GM04504 (cell line): ENCODE measurements at places on chromosomes 7 and 10.

GRCh38 chr10:43120116-43120928 lies 17.9 kb upstream of the CSGALNACT2 start:
- DNase-seq, result no peak

- DNase-seq, result no peak
Observed at GRCh38 chr7:92881091-92881485, 44.7 kb upstream of the CDK6 start.

GRCh38 chr10:70433581-70434280 lies 7.8 kb downstream of the NODAL start:
- peak; percentile 10 for DNase-seq

DNA sequence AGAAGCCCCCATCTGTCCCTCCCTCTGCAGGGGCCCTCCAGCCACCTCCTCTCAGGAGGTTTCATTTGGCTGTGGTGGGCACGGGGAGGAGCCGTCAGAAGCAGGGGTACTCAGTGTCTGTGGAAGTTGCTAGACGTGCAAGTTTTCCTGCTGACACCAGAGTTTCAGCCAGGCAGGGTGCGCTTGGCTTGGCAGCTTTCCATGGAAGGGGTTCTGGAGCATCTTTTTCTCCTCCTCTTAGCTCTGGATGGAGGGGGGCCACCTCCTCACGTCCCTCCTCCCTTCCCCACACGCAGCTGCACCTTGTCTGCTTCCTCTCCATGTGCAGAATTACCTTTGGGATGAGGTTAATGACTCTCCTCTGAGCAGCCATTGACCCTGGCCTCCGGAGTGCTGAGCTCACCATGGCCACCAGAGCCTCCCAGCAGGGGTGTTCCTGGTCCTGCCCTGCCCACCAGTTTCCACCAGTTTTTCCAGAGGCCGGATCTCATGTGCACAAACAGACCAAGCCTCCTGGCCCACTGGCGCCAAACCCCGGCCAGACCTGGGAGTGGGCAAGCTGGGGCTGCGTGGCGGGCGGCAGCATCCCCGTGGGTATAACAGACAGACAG lies 579.8 kb upstream of the FOXK1 start:
- no peak for DNase-seq

- DNase-seq, result no peak
Observed at GRCh38 chr10:94075506-94075905, 81.8 kb downstream of the PLCE1 start.

GRCh38 chr7:74240482-74240881 lies 13.7 kb downstream of the RFC2 start:
- DNase-seq, result no peak

DNA sequence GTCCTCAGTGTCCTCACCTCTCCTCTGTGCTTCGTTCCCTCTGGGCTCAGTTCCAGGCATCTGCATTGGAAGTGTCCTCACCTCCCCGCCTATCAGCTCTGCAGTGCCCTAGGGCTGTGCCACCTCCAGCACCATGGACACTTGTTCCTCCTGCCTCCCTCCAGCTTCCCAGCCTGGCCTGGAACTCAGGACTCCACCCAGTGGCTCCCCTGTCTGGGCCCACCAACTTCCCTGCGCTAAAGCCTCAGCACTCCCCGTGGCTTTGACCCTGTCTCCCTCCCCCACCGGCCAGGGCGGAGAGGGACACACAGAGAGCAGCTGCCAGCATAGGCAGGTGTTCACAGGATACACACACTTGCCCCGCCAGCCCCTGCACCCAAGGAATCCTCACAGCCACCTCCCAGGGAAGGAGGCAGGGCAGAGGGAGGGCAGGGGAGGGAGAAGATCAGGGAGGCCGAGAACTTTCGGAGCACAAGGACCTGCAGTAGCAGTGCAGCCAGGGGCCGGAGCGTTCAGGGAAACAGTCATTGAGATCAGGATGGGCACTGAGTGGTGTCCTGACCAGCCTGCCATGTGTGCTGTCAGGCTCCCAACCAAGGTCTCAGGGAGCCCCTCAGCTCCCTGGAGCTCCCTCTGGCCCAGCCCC lies 31.3 kb downstream of the ANXA8 start:
- DNase-seq, result no peak

DNA sequence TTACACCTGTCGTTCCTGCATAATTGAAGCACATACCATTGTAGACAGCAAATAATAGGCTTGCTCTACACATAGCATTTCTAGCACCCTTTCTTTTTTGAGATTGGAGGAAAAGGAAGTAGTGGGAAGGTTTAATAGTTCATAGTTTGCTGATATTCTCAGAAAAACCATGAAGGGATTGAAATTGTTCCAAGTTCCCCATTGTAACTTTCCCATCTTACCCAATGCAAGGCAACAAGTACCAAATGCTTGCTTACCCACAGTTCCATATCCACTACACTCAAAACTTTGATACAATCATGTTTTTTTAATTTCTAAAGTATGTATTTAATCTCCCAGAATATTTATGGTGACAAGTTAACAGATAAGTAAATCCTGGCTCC lies 13.8 kb downstream of the CYP3A5 start:
- no peak for DNase-seq

DNA sequence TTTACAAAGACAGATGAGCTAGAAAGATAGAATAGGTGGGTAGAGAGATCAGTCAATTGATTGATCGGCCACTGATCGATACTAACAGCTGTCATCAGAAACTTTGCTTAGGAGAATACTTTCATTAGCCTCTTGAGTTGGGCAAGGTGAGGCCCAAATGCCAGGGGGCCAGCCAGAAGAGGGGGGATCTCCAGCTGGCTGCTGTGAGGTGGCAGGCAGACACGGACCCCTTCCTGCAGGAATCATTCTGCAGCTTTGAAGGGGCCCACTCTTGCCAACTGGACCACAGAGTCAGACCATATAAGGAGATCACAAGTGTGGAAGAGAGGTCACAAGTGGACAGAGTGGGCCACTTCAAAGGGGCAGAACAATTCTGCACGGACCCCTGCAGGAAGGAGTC lies 62.9 kb upstream of the DOCK1 start:
- DNase-seq, result no peak

GRCh38 chr7:371779-372545 lies 82.0 kb downstream of the FOXL3 start:
- no peak for DNase-seq

GRCh38 chr7:91034459-91035368 lies 229.5 kb upstream of the FZD1 start:
- DNase-seq, result peak; percentile 41

- no peak for DNase-seq
Observed at GRCh38 chr10:63929831-63930467, 408.7 kb downstream of the REEP3 start.

- no peak for DNase-seq
Observed at GRCh38 chr10:101693651-101693977, 1.4 kb downstream of the FBXW4 start.

DNA sequence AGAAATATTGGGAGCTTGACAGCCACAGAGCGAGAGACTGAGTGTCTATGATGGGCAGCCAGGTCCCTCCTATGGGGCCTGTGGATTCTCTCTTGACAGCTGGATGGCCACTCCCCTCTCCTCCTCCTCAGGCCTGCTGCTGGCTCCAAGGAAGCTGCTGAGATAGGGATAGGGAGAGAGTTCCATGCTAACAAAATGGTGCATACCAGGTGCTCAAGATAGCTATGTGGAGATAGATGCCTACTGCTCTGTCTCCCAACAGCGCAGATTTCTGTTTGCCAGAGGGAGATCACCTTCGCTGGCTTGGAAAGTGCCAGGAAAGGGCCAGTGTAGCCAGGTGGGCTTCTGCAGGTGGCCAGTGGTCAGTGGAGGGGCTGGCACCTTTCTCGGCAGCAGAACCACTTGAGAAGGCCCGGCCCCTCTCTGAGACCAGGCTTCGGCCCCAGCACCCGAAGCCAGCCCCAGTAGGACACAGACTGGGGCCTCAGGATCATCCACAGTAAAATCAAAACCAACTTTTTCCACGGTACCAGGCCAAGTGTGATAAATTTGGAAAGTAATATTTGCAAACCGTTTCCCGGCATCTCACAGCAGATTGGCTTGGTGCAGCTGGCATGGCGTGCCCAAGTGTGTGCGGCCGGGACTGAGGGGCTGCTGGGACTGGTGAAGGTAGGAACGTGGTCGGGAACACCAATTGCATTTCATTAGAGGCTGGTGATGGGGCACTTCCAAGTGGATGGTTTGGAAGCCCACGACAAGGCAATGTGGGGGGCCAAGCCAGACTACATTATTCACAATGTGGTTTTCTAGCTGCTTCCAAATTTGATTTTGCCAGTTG lies 139.6 kb downstream of the PTPN20 start:
- no peak for DNase-seq

DNA sequence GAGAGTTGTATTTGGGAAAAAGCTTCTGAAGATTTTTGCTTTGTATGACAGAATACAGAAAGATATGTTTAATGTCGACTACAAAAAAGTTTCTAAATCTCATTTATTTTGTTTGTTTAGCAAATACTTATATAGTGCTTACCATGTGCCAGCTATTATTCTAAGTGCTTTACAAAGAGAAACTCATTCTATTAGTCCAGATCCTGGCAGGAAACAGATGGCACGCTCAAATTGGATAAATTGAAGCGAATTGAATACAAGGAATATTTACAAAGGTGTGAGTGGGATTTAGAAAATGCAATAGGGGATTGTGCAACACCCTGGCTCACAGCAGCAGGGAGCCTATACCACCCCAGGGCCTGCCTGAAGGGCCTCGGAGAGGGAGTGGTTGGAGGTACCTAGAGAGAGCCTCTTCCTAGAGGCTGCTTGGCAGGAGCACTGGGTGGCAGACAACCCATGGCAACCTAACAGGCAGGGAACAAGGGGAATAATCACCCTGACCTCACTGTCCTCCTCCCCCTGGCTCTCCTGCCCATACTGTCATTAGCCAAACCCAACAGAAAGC lies 27.6 kb upstream of the FAM204A start:
- DNase-seq, result no peak

GRCh38 chr10:114550756-114551635 lies 107.1 kb downstream of the ABLIM1 start:
- peak; percentile 10 for DNase-seq

GRCh38 chr10:14481752-14482151 lies 151.0 kb upstream of the FRMD4A start:
- no peak for DNase-seq

DNA sequence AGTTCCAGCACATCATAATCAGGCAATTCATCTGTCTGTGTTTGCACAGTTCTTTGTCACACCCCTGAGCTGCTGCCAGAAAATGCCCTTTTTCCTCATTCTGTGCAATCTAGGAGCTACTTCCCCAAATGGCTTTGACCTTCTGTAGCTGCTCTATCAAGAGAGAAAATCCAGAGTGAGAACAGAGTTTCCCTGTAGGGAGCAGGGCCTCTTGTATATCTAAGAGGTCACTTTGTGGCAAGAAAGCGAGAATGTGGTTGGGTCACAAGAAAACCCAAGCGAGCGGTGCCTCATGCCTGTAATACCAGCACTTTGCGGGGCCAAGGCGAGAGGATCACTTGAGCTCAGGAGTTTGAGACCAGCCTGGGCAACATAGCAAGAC lies 24.3 kb downstream of the SLC29A3 start:
- no peak for DNase-seq

DNA sequence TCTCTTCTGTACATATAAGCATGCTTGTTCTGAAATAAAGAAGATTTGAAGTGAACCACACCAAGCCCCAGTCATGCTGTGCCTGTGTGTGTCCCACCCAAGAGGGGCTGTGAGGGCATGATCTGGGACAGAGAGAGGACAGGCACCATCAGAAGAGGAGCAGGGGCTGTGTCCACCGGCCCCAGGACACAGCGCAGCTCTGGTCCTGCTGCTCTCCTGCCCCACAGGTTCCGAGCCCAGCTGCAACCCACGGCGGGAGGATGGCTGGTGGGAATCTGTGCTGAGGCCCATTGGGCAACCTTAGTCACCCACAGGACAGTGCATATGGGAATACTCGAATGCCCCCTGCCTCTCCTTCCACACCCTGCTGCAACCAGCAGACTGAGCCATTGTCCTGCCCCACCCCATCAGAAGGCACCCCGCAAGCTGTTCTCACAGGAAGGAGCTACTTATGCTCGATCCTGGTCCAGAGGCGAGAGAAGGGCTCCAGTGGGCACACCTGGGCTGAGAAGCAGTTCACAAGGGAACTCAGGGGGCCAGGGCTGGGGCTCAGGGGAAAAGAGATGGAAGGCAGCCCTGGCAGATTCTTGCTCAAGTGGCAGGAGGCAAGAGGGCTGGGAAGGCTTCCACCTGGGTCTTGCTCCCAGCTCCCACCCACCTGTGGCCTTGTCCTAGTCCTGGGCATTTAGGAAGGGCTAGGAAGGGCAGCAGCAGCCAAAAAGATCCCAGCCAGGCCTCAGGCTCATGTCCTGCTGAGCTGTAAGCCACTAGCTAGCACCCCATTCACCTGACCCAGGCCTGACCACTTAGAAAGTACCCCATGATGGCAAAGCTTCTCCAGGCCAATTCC lies 31.9 kb downstream of the LDB3 start:
- DNase-seq, result no peak

DNA sequence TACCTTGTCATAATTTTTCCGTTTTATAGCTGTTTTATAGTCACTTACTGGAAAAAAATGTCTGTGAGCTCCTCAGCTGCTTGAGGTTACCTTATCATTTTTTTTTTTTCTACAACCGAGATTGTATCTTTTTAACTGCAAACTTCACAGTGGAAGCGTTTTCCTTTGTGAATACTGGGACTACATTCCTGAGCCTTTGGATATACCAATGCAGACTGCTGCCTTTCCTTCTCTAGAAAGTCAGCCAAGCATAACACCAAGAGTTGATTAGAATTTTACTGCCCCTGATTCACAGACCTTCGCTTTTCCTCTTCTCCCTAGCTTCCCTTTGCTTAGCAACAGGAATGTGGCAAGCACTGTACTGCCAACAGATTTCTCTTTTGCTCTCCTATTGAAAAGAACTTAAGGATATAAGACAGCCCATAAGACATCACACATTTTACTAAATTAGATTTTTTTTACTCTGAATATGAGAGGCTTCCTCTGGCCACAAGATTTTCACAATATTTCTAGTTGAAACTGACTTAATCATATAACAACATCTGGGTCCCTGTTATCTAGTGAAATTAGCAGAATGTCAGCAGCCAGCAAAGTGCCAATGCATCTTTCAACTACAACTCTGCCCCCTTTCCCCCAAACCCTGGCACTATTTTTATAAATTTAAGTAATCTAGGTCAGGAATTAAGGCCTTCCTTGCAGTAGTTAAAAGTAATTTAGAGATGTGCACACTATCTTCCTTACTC lies 170.6 kb downstream of the PRKG1 start:
- peak; percentile 72 for DNase-seq

DNA sequence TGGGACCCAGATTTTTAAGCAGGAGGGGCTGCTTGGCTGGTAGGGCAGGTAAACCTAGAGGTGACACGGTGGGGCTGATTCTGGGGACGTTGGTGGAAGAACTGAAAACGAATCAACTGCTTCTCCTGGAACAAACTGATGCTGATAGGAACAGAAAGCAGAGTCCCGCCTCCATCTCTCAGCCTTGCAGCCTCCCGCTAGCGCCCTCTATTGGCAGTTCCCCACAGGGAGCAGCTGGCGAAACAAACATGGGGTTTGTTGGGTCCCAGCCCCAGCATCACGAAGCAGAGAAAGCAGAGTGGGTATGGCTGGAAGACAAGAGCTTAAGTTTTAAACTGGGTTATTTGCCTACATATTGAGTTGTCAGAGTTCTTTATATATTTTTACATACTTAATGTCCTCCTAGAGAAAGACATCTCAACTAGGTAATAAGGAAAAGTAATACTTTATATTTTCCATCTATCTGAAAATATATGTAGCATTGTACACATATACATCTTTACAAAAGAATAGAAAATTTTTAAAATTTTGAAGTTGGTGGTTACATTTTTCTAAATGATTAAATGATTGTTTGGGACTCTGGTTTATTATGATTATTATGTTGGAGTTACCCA lies 42.3 kb upstream of the FOXI2 start:
- no peak for DNase-seq
